Upper lobe of right lung (tissue), 1 donor: ENCODE measurements at places on chromosomes 3 and 15. TPM values are rescaled to one million over a fixed set of nuclear protein-coding genes. Genes with fewer than 3 reads are reported as not detected.

DNA sequence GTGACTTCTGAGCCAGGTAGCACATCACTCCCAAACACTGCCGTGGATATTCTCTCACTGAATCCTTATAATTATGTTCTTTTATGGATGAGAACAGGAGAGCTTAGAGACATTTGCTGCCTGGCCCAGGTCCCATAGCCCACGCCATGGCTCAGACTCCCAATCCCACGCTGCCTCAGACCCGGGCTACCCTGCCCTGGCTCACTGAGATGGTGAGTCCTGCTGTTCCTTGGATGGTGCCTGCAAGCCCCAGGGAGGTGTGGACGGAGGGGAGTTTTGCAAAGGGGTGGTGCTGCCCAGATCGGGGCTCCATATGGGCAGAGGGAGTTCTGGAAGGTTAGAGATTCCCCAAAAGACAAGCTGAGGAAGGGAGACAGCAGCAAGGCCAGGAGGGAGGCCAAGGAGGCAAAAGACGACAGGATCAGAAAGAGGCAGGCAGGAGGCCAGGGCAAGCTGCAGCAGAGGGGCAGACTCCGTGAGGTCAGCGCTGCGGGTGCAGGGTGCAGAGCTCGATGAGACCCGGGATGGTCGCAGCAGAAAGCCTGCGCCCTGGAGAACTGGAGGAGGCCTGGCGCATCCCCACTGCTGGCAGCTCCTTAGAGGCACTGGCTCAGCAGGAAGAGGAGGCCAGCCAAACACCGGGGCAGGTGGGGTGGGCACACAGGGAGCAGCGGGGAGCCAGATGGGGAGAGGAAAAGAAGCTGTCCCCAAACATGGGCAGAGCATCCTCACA is 95.7 kb upstream of the ALDH1A3 start:
- H3K4me3 ChIP-seq, result no peak overlapping the region
- DNase-seq, result peak; percentile 32
- no peak overlapping the region for H3K27ac ChIP-seq
- H3K4me1 ChIP-seq, result no peaks in the 10 kb centered on the region
- no peaks in the 10 kb centered on the region for H3K36me3 ChIP-seq

Gene ZKSCAN7
- 3.6 TPM for total RNA-seq

GRCh38 chr15:101088788-101089578 is 162.9 kb downstream of the CHSY1 start:
- DNase-seq, result peak; percentile 89
- peaks cover 40% of the 10 kb centered on the region for H3K4me1 ChIP-seq
- H3K4me3 ChIP-seq, result peak overlapping the region; percentile 19
- H3K27me3 ChIP-seq, result no peaks in the 10 kb centered on the region
- no peak overlapping the region for H3K27ac ChIP-seq

Gene DNAJA4
- 17.9 TPM for total RNA-seq

- H3K27ac ChIP-seq, result no peak overlapping the region
- no peak overlapping the region for H3K4me3 ChIP-seq
- DNase-seq, result no peak
These were observed 255.1 kb upstream of the CMC1 start for GRCh38 chr3:27986234-27986879.

DNA sequence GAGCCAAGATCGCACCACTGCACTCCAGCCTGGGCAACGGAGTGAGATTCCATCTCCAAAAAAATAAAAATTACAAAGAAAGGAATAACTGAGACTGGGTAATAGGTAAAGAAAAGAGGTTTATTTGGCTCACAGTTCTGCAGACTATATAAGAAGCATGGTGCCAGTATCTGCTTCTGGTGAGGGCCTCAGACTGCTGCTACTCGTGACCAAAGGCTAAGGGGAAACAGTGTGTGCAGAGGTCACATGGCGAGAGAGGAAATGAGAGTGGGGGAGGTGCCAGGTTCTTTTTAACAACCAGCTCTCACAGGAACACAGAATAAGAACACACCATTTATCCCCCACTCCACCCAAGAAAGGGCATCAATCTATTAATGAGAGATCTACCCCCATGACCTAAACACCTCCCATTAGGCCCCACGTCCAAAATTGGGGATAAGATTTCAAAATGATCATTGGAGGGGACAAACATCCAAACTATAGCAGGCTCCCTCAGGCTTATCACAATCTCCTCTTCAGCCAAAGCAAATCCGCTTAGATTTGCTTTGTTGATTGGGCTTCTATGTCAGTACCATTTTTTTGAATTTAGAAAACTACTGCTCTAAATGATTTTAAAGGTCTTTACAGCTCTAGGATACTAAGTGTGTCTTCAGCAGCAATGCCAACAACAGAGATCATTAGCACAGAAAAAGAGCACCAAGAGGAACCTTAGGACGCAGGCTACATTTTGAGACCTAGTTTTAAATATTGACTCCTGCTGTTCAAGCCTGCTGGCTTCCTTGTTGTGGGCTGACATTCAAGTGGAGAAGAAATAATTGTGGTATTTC is 84.2 kb upstream of the TBL1XR1 start:
- peaks cover 10% of the 10 kb centered on the region for H3K4me1 ChIP-seq
- no peak overlapping the region for H3K27ac ChIP-seq
- no peaks in the 10 kb centered on the region for H3K27me3 ChIP-seq

DNA sequence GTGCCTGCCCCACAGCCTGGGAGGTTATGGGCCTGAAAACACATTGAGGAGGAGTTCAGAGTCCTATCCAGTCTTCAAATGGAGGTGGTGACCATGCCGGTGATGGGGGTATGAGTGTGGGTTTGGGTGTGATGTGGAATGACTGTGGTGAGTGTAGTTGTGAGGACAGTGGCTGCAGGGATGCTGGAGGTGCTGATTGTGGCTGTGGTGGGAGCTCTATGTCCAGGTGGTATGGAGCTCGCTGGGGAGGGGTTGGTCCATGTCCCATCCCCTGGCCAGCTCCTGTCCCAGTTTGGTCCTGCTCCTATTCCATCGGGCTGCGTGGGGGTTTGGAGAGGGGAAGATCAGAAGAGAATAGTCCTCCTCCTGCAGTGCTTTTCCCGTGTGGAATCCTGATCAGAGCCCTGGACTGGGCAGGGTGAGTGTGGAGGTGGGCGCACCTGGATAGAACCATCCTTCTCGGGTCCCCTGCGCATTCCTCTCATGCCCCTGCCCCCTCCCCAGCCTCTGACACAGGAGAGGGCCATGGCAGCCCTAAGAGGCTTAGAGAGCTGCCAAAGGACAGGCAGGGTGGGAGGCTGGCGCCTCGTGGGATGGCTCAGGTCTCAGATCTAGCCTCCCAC is 23.0 kb upstream of the GOLGA6C start:
- peak; percentile 43 for DNase-seq
- peaks cover 8% of the 10 kb centered on the region for H3K27me3 ChIP-seq
- no peaks in the 10 kb centered on the region for H3K4me1 ChIP-seq
- no peaks in the 10 kb centered on the region for H3K36me3 ChIP-seq

DNA sequence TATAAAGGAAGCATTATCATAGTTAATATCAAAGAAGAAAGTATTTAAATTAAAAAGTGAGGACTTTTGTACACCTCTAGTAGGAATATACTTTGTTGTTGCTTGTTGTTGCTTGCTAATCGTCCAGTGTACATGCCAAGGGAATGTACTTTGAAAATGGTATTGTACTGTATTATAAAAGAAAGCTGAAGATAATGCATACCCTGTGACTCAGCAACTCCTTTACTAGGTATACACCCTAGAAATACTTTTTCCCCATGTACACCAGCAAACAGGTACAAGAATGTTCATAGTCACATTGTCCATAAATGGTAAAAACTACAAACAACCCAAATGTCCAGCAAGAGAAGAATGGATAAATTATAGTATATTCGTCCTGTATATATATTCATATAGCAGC is 12.0 kb downstream of the TTBK2 start:
- H3K36me3 ChIP-seq, result no peaks in the 10 kb centered on the region
- no peaks in the 10 kb centered on the region for H3K4me1 ChIP-seq
- no peaks in the 10 kb centered on the region for H3K27me3 ChIP-seq
- DNase-seq, result no peak

Gene TRPM1
- not detected for total RNA-seq

- H3K27ac ChIP-seq, result no peak overlapping the region
- no peak overlapping the region for H3K4me3 ChIP-seq
- DNase-seq, result no peak
- H3K4me1 ChIP-seq, result no peaks in the 10 kb centered on the region
These were observed 17.6 kb upstream of the KCNMB3 start for GRCh38 chr3:179268400-179269051.

- H3K36me3 ChIP-seq, result no peaks in the 10 kb centered on the region
- no peak for DNase-seq
- H3K4me1 ChIP-seq, result no peaks in the 10 kb centered on the region
- no peak overlapping the region for H3K27ac ChIP-seq
- H3K4me3 ChIP-seq, result no peak overlapping the region
These were observed 44.6 kb downstream of the HDGFL3 start for GRCh38 chr15:83163032-83163431.

DNA sequence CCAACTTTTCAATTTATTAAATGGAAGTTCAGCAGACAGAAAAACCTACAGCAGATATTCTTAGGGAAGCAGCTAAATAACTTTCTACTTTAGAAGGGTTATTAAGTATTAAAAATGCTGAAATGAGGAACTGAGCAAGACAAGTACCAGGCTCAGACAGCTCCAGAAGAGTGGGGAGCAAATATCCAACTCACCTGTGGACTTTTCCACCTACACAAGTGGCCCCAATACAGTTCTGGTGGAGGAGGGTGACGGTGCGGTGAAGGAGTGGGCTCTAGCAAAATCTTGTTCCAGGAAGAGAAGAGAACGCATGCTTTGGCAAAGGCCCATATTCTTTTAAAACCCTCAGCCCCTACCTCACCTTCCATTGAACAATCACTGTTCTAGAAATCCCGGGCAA is 129.7 kb upstream of the LMOD3 start:
- no peaks in the 10 kb centered on the region for H3K36me3 ChIP-seq
- no peak overlapping the region for H3K4me3 ChIP-seq
- H3K4me1 ChIP-seq, result peaks cover 8% of the 10 kb centered on the region
- no peaks in the 10 kb centered on the region for H3K27me3 ChIP-seq

DNA sequence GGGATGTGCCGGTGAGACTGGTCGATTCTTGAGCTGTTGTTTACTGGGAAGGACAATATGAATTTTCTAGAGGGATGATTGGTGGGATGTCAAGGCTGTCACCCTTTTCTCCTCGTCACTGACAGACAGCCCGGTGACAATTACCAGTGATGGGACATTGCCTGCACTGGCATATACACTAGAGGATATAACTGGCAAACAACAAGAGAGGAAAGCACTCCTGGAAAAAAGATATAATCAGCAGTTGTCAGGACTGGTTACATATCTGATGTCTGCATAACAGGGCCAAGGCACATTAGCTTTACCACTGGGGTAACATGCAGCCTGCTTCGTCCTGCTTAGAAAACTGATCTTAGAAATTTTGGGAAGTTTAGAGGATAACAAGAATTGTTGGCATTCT is 131.1 kb downstream of the ROBO2 start:
- no peaks in the 10 kb centered on the region for H3K4me1 ChIP-seq
- no peaks in the 10 kb centered on the region for H3K36me3 ChIP-seq
- no peak overlapping the region for H3K27ac ChIP-seq
- no peak for DNase-seq
- H3K4me3 ChIP-seq, result no peak overlapping the region

DNA sequence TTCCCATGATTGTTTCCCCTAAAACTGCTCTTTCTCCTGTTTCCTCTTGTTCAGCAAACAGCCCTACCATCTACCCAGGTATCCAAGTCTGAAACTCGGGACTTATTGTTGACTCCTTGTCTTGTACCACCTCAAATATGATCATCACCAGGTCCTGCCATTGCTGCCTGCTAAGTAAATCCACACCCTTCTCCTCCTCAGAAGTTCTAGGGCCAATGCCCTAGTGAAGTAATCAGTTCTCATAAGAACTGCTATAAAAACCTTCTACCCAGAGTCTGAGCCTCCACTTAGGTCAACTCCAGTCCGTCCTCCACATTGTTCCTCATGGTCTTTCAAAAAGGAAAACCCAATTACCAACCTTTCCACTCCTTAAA is 77.0 kb upstream of the IL12A start:
- peak overlapping the region; percentile 56 for H3K27ac ChIP-seq
- H3K27me3 ChIP-seq, result no peaks in the 10 kb centered on the region
- no peaks in the 10 kb centered on the region for H3K4me1 ChIP-seq
- no peak for DNase-seq

Gene DAZL
- not detected for total RNA-seq

- no peaks in the 10 kb centered on the region for H3K36me3 ChIP-seq
- H3K27ac ChIP-seq, result no peak overlapping the region
- H3K4me1 ChIP-seq, result peaks cover 19% of the 10 kb centered on the region
- no peak for DNase-seq
These were observed 28.5 kb upstream of the POLG start for GRCh38 chr15:89363133-89363532.

GRCh38 chr3:3038201-3038991 is 71.8 kb downstream of the IL5RA start:
- H3K4me1 ChIP-seq, result no peaks in the 10 kb centered on the region
- H3K4me3 ChIP-seq, result no peak overlapping the region
- no peak overlapping the region for H3K27ac ChIP-seq
- no peaks in the 10 kb centered on the region for H3K36me3 ChIP-seq
- no peaks in the 10 kb centered on the region for H3K27me3 ChIP-seq
- DNase-seq, result no peak

DNA sequence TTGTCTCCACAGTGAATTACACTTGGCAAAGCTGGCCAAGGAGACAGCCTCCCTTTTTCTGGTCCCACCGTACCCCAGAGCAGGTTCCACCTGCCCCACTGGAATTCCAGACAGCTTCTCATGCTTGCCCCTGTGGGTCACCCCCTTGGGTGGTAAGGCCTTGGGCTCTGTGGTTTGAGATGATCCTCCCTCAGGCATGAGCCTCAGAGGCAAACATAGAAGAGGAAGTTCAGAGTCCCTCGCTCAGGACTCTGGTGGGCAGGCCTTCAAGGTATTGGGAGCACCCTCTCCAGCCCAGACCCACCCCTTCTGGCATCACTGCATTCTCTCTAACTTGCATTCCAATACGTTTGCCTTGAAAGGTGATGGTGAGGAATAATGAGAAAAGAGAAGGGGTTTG is 17.6 kb upstream of the UBA7 start:
- H3K27ac ChIP-seq, result no peak overlapping the region
- DNase-seq, result no peak

DNA sequence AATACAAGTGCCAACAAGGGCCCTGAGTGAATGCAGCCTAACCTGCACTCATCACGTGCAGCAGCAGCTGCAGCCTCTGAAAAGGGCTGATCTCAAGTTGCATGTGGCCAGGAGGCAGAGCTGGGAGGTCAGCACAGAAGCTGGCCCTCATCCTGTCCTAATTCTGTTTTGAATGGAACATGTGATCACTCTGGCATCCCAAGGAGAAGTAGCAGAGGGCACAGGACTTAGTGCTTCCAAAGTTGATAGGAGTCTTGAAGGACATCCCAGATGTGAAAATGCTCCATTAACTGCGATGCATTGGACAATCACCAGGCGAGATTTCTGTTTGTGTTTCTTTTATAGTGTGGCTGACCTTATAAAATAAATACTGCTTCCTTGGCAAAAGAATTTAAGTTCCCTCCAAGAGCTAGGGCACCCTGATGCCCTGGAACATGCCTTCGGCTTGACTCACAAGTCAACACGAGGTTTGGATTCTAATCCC is 31.6 kb upstream of the STAG1 start:
- no peak overlapping the region for H3K27ac ChIP-seq
- DNase-seq, result no peak
- H3K36me3 ChIP-seq, result no peaks in the 10 kb centered on the region
- no peaks in the 10 kb centered on the region for H3K27me3 ChIP-seq
